ENCODE measurements at places on chromosomes 3 and 15. TPM values are rescaled to one million over a fixed set of nuclear protein-coding genes. Genes with fewer than 3 reads are reported as not detected.

GRCh38 chr3:138118612-138119422 is 3.4 kb upstream of the DZIP1L start:
- peak; percentile 79 for DNase-seq
- H3K27ac ChIP-seq, result no peak overlapping the region
- no peaks in the 10 kb centered on the region for H3K36me3 ChIP-seq

The CPLX3 gene
- 0.64 TPM for total RNA-seq

DNA sequence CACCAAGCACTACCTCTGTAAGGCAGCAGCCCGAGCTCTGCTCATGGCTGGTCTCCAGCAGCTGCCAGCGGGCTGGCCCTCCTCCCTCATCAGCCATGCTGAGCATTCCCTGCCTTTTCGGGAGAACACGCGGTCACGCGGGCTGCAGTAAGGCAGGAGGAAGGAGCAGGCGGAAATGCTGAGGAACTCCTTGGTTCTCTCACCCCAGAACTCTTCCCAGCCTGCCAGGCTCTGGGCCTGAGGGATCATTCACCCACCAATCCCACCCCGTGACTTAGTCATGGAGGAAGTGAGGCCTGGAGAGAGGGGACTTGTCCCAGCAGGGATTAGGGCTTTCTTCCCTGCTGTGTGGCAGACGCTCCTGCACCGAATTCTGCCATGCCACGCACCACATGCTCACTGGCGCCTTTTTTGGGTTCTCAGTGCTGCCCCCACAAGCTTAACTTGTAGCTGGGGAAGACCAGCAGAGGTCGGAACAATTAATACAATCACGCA is 42.9 kb upstream of the RPL32 start:
- H3K4me1 ChIP-seq, result no peaks in the 10 kb centered on the region
- no peak overlapping the region for H3K4me3 ChIP-seq
- peak; percentile 53 for DNase-seq
- peak overlapping the region; percentile 39 for H3K27ac ChIP-seq
- H3K36me3 ChIP-seq, result no peaks in the 10 kb centered on the region
- no peaks in the 10 kb centered on the region for H3K27me3 ChIP-seq

The ZBTB47 gene
- 118 TPM for total RNA-seq

The SERP1 gene
- 25.8 TPM for total RNA-seq

The ADPRH gene
- 7.8 TPM for total RNA-seq

- H3K4me3 ChIP-seq, result no peak overlapping the region
- H3K4me1 ChIP-seq, result peaks cover 10% of the 10 kb centered on the region
- DNase-seq, result no peak
- H3K27ac ChIP-seq, result no peak overlapping the region
These were observed 22.9 kb upstream of the DCLK3 start for GRCh38 chr3:36786921-36787890.
